SJCRH30 (cell line): ENCODE measurements at places on chromosomes 11 and 22. TPM values are rescaled to one million over a fixed set of nuclear protein-coding genes. Genes with fewer than 3 reads are reported as not detected.

NPAS4 gene
- not detected in 2 replicates for total RNA-seq

DNA sequence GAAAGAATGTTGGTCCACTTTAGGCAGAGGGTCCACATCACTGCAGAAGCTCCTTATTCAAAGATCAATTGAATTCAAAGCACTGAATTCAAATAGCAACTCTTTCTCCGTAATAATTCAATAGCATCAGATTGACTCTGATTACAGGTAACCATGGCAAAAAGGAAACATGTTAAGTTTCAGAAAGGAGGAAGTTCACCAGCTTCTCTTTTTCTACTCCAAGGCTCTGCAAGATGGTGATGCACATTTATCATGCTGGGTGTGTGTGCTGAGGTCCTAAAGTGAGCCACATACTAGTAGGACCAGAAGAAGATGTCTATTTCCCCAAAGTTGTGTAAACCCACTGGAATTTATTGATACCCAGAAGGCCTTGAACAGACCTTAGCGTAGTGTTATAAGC is 18.0 kb upstream of the DRD2 start:
- no peak overlapping the region for H3K4me3 ChIP-seq
- H3K27me3 ChIP-seq: no peaks in the 10 kb centered on the region
- no peaks in the 10 kb centered on the region for H3K36me3 ChIP-seq
- H3K4me1 ChIP-seq: peaks cover 13% of the 10 kb centered on the region

DNA sequence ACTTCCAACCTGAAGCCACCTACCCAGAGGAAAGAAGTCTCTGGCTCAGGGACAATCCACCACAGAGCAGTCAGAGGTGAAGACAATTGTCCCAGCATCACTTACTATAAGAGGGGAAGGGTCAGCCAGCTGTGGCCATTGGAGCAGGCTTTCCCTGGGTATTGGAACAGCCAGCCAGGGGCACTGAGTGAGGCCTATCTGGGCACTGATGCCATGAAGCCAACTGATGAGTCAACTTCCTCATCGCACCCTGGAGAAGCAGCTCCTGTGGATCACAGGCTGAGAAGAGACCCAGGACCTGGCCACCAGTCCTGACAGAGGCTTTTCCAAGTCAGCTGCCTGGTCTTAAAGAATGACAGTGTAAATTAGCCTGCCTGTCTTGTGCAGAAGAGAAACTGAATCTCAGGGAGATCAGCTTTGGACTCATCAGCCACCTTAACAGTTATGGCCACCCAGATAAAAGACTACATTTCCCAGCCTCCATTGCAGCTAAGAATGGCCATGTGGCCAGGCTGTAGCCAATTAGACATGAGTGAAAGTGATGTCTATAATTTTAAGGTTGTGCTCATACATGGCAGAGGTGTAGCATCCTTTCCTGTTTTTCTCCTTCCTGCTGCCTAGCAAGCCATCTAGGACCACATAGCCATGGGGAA is 19.0 kb downstream of the CHST1 start:
- H3K4me3 ChIP-seq: no peak overlapping the region
- no peak for DNase-seq
- no peaks in the 10 kb centered on the region for H3K27me3 ChIP-seq
- H3K4me1 ChIP-seq: no peaks in the 10 kb centered on the region
- H3K27ac ChIP-seq: no peak overlapping the region
- H3K36me3 ChIP-seq: no peaks in the 10 kb centered on the region

DNA sequence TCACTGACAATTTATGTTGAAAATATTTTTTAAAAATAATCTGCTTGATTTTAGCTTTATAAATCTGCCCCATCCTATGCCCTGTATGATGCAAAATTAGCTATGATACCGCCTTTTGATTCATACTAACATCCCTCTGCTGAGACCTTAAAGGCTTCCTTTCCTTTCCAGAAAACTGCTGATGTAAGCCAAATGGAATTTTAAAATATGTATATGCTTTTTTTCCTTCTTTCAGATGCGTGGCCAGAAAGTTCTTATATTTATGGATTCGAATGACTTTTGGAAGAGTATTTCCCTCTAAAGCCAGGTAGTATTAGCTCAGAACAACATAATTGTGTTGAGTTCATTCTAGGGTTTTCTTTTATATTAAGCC is 34.5 kb downstream of the SFI1 start:
- H3K4me1 ChIP-seq: no peaks in the 10 kb centered on the region
- no peak overlapping the region for H3K4me3 ChIP-seq
- H3K27me3 ChIP-seq: no peaks in the 10 kb centered on the region

DNA sequence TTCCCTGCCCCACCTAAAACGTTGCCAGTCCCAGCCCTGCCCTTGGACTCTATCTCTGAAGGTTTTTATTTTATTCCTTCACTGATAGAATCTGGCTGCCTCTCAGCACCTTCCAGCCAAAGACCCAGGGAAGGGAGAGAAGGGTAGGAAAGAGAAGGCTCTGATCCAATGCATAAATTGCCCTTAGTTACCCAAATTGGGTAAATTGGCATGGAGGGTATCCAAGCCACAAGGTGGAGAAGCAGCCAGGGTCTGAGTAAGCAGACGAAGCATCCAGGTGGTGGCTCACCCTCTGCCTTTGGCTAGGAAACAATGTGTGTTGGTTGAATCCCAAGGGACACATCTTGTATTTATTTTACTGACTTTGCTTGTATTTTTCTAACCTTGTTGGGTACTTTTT is 89.0 kb downstream of the FEZ1 start:
- no peaks in the 10 kb centered on the region for H3K27me3 ChIP-seq
- no peak overlapping the region for H3K4me3 ChIP-seq
- H3K36me3 ChIP-seq: no peaks in the 10 kb centered on the region
- H3K27ac ChIP-seq: no peak overlapping the region
- H3K4me1 ChIP-seq: peaks cover 31% of the 10 kb centered on the region

DNA sequence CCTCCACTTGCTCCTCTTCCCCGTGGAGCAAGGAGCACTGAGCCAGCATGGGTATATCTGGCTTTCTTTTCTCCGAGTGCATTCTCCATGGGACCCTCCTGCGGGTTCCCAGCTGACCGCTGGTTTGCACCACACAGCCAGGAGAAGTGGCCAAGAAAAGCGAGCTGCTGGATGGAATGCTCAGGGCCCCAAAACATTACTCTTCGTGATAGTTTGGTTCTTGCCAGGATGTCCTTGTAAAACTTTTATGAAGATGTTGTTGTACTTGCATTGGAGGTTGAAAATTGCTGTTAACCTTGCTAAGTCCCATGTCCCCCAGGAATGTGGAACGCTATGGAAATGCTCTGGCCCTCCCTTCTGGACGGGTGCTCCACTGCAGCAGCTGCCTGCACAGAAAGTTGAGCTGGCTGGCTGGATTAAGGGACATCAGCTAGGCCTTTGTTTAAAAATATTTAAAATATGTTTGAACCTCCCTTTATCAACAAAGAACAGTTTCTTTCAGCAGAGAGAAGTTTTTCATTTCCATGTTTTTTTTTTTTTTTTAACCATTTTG is 68.7 kb downstream of the ZNRF3 start:
- no peaks in the 10 kb centered on the region for H3K36me3 ChIP-seq
- DNase-seq: peak; percentile 82
